CD14-positive monocyte (primary cell): ENCODE measurements at places on chromosomes 3 and 15.

GRCh38 chr15:89090791-89091626 lies 2.8 kb downstream of the ABHD2 start:
- DNase-seq: peak; percentile 83

- peak; percentile 89 for DNase-seq
Measured at GRCh38 chr15:74776821-74777768, 4.8 kb upstream of the CSK start.

GRCh38 chr15:80072285-80072994 lies 13.0 kb downstream of the ZFAND6 start:
- DNase-seq: peak; percentile 16

GRCh38 chr15:50312636-50313035 lies 42.4 kb downstream of the GABPB1 start:
- no peak for DNase-seq

GRCh38 chr3:10337323-10338163 lies 16.6 kb upstream of the SEC13 start:
- DNase-seq: no peak

DNA sequence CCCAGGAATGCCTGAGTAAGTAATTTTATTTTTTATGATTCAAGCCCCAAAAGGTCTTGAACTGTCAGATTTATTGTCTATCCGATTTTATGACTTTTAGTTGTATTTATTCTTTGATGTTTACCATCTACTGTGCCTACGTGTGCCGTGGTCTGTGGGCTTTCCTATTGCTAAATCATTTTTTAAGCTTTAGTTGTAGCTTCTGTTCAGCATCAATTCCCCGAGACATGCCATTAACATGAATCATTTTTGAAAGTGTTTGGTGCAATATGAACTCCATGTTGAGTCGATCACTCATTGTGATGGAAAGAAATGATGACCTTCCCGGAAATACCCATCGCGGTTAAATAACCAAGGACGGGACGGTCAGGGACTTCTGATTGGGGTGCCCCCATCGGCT lies 268.7 kb upstream of the THRB start:
- no peak for DNase-seq

- peak; percentile 60 for DNase-seq
Measured at GRCh38 chr3:146540236-146540635, 4.2 kb downstream of the PLSCR1 start.

GRCh38 chr3:153171256-153171655 lies 9.2 kb downstream of the RAP2B start:
- DNase-seq: no peak

GRCh38 chr3:49707113-49707480 lies 12.4 kb downstream of the AMIGO3 start:
- DNase-seq: no peak

GRCh38 chr3:10228248-10228950 lies 19.9 kb upstream of the TATDN2 start:
- DNase-seq: peak; percentile 95

DNA sequence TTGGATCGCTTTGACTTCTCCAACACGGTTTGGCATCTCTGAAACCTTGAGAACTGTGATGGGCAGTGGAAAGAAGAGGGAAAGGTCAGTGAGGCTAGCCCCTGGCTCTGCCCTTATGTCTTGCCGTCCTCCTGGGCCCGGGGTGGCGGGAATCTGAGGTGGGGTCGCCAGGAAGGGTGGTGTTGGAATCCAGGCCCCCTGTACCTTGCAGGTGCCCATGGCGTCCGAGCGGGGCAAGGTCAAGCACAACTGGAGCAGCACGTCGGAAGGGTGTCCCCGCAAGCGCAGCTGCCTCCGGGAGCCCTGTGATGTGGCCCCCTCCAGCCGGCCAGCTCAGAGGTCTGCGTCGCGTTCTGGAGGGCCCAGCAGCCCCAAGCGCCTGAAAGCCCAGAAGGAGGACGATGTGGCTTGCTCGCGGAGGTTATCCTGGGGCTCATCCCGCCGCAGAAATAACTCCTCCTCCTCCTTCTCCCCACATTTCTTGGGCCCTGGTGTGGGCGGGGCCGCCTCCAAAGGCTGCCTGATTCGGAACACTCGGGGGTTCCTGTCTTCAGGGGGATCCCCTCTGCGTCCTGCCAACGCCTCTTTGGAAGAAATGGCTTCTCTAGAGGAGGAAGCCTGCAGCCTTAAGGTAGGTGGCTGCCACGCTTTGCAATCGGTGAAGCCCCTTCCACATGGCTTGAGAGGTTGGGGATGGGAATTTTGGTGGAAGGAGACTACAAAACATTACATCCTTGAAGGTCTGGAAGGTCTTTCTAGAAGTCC lies 907 bp downstream of the TATDN2 start:
- peak; percentile 51 for DNase-seq

- DNase-seq: no peak
Measured at GRCh38 chr3:156455839-156456238, 99.1 kb downstream of the SSR3 start.

DNA sequence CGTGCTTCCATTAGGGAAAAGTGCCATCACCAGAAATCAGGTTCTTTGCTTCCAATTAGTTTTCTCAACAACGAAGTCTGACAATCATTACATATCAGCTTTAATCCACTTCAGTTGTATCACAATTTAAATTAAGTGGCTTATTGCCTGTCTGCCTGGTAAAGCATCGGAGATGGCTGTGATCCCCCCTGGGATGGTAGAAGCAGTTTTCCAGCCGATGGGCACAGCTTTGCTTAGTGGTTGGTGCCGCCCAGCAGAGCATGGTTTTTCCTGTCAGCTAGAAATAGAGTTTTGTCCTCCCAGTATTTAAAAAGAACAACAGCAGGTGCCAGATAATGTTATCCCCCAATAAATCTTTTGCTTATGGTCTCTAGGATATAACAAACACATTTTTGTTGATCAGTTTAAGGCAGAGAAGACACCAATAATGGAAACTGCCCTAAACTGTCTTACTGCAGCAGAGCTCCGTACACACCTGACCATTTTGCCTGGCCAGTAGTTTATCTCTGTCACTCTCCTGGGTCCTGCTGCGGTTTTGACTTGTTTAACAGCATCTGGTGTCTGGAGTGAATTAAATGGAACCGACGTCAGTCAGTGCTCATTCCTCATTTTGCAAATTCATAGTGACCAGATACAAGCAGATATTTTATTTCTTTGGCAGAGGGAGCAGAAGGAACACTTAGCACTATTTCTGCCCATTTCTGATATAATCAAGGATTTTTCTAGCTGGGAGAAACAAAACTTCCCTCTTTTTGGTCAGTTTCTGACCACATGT lies 79.1 kb downstream of the SLC49A4 start:
- no peak for DNase-seq

- DNase-seq: no peak
Measured at GRCh38 chr15:77858792-77859490, 218.6 kb downstream of the TBC1D2B start.

- no peak for DNase-seq
Measured at GRCh38 chr3:97835761-97836160, 13.9 kb downstream of the CRYBG3 start.

DNA sequence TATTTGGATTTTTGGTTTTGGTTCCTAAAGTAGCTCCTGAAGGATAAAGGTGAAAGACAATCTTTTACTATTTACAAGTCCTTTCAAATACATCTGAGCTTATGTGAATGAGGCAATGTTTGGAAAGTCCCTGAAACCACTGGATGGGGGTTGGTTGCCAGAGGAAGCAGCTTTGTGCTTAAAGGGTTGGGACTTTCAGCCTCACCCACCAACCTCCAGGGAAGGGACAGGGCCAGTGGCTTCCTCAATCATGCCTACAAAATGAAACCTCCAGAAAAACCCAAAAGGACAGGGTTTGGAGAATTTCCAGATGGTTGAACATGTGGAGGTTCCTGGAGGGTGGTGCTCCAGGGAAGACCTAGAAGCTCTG lies 20.9 kb upstream of the ABHD17C start:
- no peak for DNase-seq

DNA sequence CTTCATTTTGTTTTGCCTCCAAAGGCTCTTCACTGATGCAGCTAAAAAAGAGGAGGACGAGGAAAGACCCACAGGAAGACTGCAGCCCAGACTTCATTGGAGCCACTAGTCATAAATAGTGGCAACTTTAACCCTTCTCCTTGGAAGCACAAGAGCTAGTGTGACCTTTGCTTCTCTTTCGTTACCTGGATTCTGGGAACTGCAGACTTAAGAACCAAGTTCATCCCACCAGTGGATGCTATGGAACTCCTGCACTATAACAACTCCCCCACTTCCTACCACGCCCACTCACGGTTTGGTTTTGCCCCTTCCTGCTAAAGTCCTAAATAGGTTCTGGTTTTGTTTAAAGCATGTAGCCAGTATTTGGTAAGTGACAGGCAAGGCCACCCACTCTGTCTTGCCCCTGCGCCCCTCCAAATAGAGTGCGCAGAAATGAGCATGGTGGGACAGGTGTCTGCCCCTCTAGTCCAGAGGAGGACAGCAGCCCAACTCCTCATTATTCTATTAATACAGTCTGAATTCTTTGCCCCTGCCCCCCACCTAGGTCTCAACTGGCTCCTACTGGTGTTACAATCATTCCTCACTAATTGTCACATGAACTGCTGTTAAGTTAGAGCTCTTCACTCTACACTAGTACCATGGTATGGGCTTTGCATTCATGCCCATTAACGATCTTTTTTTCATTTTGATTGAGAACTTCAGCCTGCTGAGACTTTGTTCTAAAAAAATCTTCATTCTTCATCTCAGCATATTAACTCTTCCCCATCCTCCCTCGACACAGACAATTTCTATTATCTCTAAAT lies 504.6 kb downstream of the FOXP1 start:
- no peak for DNase-seq

- DNase-seq: no peak
Measured at GRCh38 chr3:133935843-133936769, 40.4 kb upstream of the RAB6B start.

DNA sequence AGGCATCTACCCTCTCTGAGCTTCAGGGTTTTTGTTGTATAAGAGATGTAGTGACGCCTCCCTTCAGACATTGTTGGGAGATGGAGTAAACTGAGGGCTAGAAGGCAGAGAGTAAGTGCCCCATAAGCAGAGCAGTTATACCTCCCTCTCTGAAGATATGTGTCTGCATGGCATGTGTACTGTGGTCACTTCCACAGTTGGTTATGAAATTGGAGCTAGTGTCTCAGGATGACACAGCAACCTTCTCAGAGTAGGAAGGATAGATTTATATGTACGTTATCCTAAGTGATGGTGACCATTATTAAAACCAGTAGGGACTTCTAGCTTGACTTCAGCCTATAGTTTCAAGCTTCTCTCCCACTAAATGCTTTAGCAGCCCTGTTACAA lies 17.9 kb downstream of the PXK start:
- peak; percentile 77 for DNase-seq

DNA sequence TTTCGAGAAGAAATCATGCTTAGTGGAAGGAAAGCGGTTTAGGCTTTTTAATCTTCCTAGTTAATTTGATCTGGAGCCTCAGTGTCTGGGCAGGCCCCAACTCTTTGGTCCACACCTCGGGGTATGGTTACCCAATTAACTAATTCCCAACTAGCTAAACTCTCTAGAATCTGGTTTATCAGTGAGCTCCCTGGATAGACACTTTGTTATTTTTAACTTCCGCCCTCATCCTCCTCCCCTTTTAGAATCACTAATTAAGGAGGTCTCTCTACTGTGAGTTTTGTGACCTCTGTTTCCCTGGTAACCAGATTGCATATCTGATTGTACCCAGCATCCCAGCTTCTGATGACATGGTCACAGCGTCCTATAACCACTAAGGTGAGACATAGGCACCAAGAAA lies 112.2 kb downstream of the RARB start:
- no peak for DNase-seq

- DNase-seq: peak; percentile 14
Measured at GRCh38 chr3:193665370-193665989, 72.5 kb downstream of the OPA1 start.

- DNase-seq: no peak
Measured at GRCh38 chr3:72889310-72890165, 1.7 kb downstream of the GXYLT2 start.

DNA sequence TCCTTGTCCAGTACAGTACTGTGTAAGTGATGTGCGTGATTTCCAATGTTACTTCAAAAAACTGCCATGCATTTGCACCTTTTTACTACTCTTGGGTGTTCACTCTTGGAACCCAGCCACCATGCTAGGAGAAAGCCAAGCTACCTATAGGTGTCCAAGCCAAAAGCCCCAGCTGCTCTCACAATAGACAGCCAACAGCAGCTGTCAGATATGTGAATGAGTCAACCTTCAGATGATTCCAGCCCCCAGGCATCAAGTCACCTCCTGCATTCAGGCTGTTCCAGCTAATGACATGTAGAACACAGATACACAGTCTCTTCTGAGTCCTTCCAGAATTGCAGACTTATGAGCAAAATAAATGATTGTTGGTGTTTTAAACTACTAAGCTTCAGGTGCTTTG lies 417.7 kb upstream of the TGFBR2 start:
- DNase-seq: no peak

GRCh38 chr15:52213206-52213605 lies 22.0 kb upstream of the GNB5 start:
- DNase-seq: no peak

DNA sequence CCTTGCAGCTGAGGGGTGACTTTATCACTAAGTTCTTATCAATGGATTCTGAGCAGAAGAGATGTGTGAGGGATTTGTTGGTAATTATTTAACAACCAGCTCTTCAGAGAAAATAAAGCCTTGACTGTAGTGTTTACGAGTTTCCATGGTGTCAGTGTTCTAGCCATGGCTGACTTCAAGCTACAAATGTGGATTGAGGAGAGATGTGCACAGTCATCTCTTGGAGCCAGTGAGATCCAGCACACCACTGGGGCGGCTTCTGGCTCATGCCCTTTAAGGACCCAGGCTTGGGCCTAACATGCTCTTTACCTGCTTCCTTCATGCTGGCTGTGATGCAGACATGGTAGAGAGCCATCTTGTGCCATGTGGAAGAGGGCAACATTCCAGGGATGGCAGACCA lies 145.6 kb upstream of the MRPS22 start:
- DNase-seq: no peak

DNA sequence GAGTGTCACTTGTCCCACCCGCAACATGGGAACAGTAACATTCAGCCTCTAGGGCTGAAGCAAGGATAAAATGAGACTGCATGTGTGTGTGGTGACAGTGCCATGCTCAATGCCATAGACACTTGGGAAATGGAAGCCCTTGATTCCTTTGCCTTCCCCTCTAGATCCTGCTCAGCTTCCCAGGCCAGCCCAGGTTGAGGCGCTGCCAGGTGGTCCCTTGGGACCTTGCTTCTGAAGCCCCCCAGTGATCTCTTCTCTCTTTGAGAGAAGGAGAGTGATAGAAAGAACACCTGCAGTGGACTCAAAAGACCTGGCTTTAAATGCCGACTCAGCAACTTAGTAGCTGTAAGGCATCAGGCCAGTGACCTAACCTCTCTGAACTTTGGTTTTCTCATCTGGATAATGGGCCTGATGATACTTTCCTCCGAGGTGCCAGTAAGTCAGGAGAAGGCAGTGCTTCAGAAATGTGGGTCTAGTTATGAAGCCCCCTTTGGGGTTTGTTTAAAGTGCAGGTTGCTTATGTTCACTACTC lies 144.5 kb downstream of the RPLP1 start:
- DNase-seq: no peak

GRCh38 chr15:53875139-53875538 lies 103.1 kb upstream of the UNC13C start:
- DNase-seq: no peak

GRCh38 chr3:194602669-194603171 lies 30.5 kb downstream of the TMEM44 start:
- no peak for DNase-seq

GRCh38 chr15:52483707-52484106 lies 45.0 kb downstream of the MYO5A start:
- DNase-seq: peak; percentile 52

GRCh38 chr15:50059883-50060282 lies 59.1 kb downstream of the ATP8B4 start:
- no peak for DNase-seq
